Activated T-helper 2 cell treated with anti-CD3 and anti-CD28 coated beads, Interferon-gamma antibody, Interleukin-2, Interleukin-4, amounts not matched to agents 10 μg/mL and 5 μg/mL and 100 μg/mL, durations not matched to agents 14 hours and 24 hours and 36 hours (primary cell): ENCODE measurements at places on chromosomes 5 and 9. TPM values are rescaled to one million over a fixed set of nuclear protein-coding genes. Genes with fewer than 3 reads are reported as not detected.

The PCDHB12 gene
- total RNA-seq = not detected in 2 replicates

The FOXD4L5 gene
- total RNA-seq = 0.09 and 0.23 TPM in 2 replicates

The FABP6 gene
- not detected in 2 replicates for total RNA-seq

The MORN5 gene
- not detected in 2 replicates for total RNA-seq

The DOLK gene
- 13.0 and 13.3 TPM in 2 replicates for total RNA-seq

The PCDHGB2 gene
- total RNA-seq = 0.85 and 0.91 TPM in 2 replicates

DNA sequence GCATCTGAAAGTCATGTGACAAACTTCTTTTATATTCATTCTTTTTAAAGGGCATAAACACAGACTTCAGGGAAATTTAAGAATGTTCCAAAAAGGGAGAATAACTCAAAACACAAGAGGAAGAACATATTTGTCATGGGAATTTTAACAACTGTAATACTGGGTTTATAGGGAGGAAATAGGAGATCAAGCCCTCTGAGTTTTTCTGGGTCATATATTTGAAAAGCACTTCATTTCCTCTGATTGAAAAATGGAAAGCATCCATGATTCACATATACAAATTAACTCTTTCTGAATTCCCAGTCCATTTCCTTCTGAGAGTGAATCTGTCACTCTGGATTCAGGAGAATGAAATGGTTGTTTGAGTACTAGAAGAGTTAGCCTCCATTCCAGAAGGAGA is 26.8 kb downstream of the LURAP1L start:
- no peak overlapping the region for H3K4me3 ChIP-seq
- no peaks in the 10 kb centered on the region for H3K36me3 ChIP-seq
- H3K27me3 ChIP-seq = no peaks in the 10 kb centered on the region
- no peak for DNase-seq
- H3K27ac ChIP-seq = no peak overlapping the region
- H3K4me1 ChIP-seq = no peaks in the 10 kb centered on the region

DNA sequence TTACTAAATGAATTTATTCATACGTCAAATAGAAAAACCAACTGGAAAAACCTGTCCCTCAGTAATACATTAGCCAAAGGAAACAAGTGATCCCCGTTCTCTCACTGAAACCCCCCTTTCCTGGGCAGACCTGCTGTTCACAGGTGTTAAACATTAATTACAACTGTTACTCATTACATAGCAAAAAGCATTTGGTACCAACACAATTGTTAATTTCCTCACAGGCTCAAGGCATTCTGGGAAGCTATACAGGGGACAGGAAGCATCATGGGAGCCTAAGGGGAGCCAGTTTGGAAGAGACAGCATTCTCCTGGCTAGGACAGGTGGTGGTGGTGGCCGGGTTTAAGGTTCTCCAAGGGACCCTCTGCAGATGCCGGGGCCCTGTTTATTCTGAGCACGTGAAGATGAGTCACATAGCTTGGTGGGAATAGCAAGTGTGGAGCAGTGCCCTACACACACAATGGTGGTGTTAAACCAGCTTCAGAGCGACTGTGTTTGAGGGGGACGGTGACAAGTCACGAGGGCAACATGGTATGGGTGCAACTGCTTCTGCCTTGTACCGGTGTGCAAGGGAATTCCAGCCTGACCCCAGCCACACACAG is 62.6 kb upstream of the SLC25A51 start:
- no peaks in the 10 kb centered on the region for H3K36me3 ChIP-seq
- H3K4me1 ChIP-seq = peaks cover 39% of the 10 kb centered on the region
- H3K27ac ChIP-seq = no peak overlapping the region
- no peak overlapping the region for H3K4me3 ChIP-seq
- no peak for DNase-seq

DNA sequence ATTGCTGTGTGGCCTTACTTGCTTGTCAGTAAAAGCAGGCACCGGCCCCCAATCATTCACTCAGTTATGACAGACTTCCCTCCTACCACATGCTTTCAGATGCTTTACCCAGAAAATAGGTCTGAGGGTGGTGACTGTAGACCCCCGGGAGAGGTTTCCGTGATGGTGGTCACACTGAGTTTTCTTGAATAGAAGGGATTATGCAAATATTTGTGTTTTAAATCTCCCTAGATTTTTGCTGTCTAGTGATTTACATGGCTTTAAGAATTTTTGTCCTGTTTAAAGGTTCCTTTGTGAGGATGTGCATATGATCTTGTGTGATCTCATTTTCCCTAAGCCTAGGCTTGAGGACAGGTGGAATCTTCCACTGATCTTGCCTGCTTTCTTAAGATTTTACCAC is 281.7 kb downstream of the FANCC start:
- H3K27me3 ChIP-seq = no peaks in the 10 kb centered on the region
- peaks cover 6% of the 10 kb centered on the region for H3K4me1 ChIP-seq
- H3K27ac ChIP-seq = no peak overlapping the region
- no peak for DNase-seq

GRCh38 chr9:36031774-36032555 is 4.7 kb upstream of the RECK start:
- H3K27ac ChIP-seq = no peak overlapping the region
- H3K4me1 ChIP-seq = peaks cover 4% of the 10 kb centered on the region
- H3K36me3 ChIP-seq = no peaks in the 10 kb centered on the region
- no peak for DNase-seq
- H3K4me3 ChIP-seq = no peak overlapping the region
- H3K27me3 ChIP-seq = peaks cover 38% of the 10 kb centered on the region

GRCh38 chr9:130898552-130898852 is 1.9 kb upstream of the QRFP start:
- no peak for DNase-seq
- H3K27ac ChIP-seq = no peak overlapping the region
- no peaks in the 10 kb centered on the region for H3K4me1 ChIP-seq
- H3K36me3 ChIP-seq = no peaks in the 10 kb centered on the region
- H3K4me3 ChIP-seq = no peak overlapping the region
- H3K27me3 ChIP-seq = no peaks in the 10 kb centered on the region

- H3K36me3 ChIP-seq = peaks cover 2% of the 10 kb centered on the region
- no peak overlapping the region for H3K27ac ChIP-seq
- H3K4me3 ChIP-seq = no peak overlapping the region
- peaks cover 25% of the 10 kb centered on the region for H3K4me1 ChIP-seq
- no peak for DNase-seq
These were observed 89.7 kb upstream of the SAP30L start for GRCh38 chr5:154356020-154356655.

- DNase-seq = no peak
- no peaks in the 10 kb centered on the region for H3K4me1 ChIP-seq
- H3K27me3 ChIP-seq = peaks cover 9% of the 10 kb centered on the region
- no peak overlapping the region for H3K4me3 ChIP-seq
- H3K27ac ChIP-seq = no peak overlapping the region
These were observed 109.9 kb downstream of the MEGF10 start for GRCh38 chr5:127400539-127400938.

- H3K27me3 ChIP-seq = no peaks in the 10 kb centered on the region
- peaks cover 32% of the 10 kb centered on the region for H3K36me3 ChIP-seq
- H3K27ac ChIP-seq = peak overlapping the region; percentile 60
- DNase-seq = no peak
- peaks cover 34% of the 10 kb centered on the region for H3K4me1 ChIP-seq
- H3K4me3 ChIP-seq = peak overlapping the region; percentile 91
These were observed 2.0 kb upstream of the SMIM27 start for GRCh38 chr9:32550150-32550561.

GRCh38 chr9:122122468-122122867 is 29.4 kb upstream of the TTLL11 start:
- H3K4me1 ChIP-seq = peaks cover 7% of the 10 kb centered on the region
- no peaks in the 10 kb centered on the region for H3K36me3 ChIP-seq
- H3K4me3 ChIP-seq = no peak overlapping the region
- DNase-seq = no peak

DNA sequence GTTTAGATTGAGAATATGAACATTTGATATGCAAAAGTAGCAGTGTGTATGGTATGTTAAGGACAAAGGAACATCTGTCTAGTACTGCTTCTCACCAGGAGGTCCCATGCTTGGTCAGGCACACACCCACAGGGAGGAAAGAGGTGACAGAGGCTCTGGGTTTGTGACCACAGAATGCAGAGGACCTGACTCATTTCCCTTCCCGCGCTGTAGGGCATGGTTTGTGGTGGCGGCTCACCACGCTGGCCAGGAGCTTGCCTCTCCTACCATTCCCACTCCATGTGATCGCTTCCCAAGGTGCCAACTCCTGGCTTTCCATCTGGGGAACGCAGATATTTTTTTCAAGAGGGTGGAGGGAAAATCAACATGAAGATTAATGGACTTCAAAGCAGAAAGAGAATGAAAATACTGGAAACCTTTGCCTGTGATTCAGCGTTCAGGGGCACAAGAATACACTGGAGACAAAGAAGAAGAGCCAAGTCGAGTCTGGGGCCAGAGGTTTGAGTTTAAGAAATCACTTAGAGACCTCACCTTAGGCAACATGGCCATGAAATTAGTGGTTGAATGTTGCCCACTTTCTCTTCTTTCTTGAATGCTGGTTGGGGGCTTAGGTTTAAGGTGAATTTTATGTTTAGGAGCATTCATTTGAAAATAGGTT is 477.8 kb downstream of the CCDC171 start:
- H3K27me3 ChIP-seq = peaks cover 14% of the 10 kb centered on the region
- no peaks in the 10 kb centered on the region for H3K36me3 ChIP-seq
- H3K4me1 ChIP-seq = peaks cover 9% of the 10 kb centered on the region
- DNase-seq = peak; percentile 10

GRCh38 chr5:96112703-96113102 is 151.1 kb upstream of the ELL2 start:
- no peak for DNase-seq
- H3K27ac ChIP-seq = no peak overlapping the region
- H3K36me3 ChIP-seq = no peaks in the 10 kb centered on the region
- no peaks in the 10 kb centered on the region for H3K27me3 ChIP-seq
- peaks cover 50% of the 10 kb centered on the region for H3K4me1 ChIP-seq
- H3K4me3 ChIP-seq = no peak overlapping the region

GRCh38 chr9:124290743-124291554 is 33.2 kb downstream of the NEK6 start:
- no peaks in the 10 kb centered on the region for H3K27me3 ChIP-seq
- peak overlapping the region; percentile 52 for H3K27ac ChIP-seq
- H3K4me1 ChIP-seq = peaks cover 59% of the 10 kb centered on the region
- H3K4me3 ChIP-seq = peak overlapping the region; percentile 33

DNA sequence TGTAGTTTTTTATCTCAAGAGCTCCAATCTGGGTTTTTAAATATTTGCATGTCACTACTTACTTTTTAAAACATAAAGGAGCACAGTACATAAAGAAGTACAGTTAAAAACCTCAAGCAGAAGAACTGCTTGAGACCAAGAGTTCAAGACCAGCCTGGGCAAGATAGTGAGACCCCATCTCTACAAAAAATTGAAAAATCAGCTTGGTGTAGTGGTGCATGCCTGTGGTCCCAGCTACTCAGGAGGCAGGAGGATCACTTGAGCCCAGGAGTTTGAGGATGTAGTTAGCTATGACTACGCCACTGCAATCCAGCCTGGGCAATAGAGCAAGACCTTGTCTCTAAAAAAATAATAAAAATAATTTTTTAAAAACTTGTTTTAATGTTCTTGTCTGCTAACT is 972.7 kb upstream of the DMAC1 start:
- H3K4me1 ChIP-seq = no peaks in the 10 kb centered on the region
- DNase-seq = no peak
- H3K27ac ChIP-seq = no peak overlapping the region
- no peak overlapping the region for H3K4me3 ChIP-seq
- H3K27me3 ChIP-seq = no peaks in the 10 kb centered on the region
